Memory B cell (primary cell): ENCODE measurements at places on chromosomes 7 and 10.

DNA sequence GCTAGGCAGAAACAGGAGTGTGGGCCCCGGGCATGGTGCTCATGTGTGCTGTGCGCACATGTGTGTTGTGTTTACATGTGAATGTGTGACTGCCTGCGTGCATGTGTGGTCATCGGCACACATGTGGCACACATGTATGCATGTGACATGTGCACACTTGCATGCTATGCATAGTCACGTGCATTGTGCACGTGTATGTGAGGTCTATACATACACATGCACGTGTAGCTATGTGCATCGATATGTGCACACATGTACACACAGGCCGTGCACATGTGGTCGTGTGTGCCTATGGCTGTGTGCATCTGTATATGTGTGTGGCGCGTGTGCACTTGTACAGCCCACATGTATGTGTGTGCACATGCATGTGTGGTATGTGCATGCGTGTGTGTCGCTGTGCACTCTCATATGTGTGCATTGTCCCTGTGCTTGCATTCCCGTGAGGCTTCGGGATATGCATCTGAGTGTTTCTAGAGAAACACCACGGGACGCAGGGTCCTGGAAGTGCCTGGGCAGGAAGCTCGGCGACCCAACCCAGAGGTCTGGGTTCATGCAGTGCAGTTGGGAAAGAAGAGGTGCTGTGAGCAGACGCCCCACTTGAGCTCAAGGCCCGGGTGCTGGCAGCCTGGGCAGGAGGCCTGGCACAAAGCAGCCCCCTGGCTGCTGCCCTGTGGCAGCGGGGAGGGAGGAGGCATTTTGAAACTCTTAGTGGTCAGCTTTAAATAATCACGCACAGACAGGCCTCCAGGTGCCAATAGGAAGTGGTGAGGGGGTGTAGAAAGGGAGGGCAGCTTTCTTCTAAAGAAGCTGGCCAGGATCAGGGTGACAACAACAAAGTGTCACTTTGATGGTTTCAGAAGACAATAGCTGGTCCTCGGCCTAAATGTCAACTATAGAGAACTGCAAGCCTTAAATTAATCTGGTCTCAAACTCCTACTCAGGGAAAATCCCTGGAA is 410.0 kb upstream of the MGMT start:
- DNase-seq, result no peak

DNA sequence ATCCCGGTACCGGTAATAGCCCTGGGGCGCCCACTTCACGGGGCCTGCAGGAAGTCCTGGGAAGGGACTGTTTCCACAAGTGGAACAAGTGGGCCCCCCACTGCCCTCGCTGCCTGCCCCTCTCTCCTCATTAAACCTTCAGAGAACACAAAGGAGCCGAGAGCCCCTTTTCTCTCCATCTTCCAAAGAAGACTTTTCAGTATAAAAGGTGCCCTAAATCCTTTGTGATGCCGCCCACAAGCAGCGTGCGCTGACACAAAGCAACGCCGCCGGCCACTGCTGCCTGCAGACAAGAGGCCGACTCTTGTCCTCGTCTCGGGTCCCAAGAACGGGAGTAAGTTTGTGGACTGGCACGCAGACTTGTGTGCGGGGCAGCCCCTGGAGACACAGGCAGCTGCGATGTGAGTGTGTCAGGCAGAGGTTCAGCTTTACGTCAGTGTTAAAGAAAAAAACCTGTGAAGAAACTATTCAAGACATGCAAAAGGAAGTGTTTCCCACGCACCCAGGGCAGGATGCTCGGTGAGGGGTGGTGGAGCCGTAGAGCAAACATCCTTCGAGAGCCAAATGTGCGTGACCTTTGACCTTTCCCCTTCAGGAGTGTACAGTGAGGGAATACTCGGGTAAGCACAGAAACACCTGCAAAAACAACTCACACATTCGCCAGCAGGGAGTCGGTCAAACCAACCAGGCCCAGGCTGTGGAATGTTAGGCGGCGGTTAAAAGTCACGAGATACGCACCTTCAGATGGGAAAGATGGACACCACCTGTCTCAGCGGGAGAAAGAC is 118.2 kb downstream of the VIPR2 start:
- DNase-seq, result no peak

DNA sequence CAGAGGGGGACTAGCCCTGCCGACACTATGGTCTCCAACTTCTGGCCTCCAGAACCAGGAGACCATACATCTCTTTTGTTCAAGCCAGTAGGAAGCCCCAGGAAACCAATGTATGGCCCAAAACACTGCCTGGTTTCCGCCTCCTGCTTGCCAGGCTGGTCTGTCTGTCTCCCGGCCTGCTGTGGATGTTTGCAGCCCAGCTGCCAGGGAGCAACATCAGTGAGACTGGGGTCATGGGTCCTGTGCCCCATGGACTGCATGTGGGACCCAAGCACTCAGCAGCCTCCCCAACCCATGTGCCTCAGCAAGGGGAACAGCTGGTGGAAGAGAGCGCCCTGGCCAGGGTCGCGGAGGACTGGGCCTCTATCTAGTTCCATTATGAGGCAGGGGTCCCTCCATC is 33.4 kb upstream of the NUB1 start:
- no peak for DNase-seq

DNA sequence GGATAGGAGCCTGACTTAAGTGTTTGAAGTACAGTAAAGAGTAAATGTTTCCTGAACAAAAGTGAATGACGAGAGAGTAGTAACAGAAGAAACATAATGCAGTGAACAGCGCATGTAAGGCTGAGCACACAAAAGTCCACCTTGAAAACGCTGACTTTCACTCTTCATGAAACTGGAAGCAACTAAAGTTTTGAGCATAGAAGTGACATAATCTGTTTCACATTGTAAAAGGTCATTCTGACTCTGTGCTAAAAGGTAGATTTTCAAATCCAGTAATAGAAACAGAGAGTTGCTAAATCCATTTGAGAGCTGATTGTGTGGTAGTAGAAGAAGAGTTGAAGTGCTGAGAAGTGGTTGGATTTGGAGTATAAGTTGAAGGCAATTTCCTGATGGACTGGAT is 1037.0 kb downstream of the CNTNAP2 start:
- no peak for DNase-seq

DNA sequence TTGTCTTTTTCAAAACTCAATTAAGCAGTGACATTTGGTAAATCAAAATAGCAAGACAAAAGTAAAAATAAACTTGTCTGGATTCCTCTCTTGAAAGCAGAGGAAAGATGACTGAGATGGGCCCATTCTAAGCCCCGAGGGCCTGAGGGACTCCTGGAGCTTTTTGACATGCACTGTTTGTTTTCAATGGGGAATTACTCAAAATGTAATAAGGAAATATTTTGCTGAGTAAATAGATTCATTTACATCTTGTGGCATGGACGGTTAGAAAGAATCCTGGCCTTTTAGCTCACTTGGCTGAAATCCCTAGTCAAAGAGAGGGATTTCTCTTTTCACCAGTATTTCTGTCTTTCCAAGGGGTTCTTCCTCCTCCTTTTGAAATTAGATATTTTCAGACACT is 108.0 kb downstream of the MKX start:
- no peak for DNase-seq

DNA sequence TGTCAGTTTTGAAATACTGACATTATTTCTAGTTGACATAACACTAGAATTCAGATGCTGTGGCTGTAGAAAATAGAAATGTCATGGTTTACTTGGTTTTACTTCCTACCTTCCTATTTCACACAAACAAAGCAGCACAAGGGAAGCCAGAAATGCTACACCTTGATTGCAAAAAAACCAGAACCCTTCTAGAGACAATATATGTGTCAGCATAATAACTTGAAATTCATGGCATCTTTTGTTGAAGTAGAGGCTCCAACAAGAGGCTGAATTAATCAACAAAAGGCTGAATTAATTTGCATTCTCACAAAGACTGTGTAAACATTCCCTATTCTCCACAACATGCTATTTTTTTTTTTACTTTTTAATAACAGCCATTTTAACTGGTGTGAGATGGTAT is 25.2 kb downstream of the ZNF117 start:
- DNase-seq, result no peak

DNA sequence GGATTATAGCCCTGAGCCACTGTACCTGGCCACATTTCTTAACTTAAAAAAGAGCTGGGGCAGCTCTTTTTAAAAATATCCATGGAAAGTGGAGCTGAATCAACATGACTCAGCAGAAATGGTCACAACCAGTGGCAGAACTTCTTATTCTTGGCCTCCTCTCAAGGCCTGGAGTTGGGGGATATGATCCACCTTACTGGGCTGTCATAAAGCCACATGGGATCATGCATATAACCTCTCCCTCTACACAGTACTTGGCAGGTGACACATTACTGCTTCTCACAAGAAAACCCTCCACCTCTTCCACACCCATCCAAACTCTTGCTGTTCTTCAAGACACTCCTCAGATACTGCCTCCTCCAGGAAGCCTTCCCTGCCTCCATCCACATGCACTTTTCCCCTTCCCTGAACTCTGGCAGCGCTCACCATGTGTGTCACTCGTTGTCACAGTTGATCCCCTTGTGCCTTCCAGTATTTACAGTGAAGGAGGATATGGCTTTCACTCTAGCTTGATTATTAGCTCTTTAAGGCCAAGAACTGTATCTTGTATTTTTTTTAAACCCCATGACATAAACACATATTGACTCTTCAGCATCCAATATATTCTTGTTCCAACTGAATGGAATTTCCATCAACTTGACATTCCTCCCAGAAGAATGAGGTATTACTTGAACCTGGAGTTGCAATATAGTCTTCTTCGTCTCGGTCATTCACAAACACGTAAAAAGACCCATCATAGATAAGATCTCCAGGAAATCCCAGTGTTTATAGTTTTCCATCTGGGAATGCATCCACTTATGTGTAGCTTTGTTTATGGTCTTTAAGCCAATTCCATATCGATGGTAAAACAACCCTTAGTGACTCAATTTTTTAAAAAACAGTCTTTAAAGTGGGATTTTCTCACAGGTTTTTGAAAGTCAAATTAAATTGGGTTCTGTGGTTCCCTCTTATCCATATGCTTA is 85.5 kb downstream of the TBXAS1 start:
- no peak for DNase-seq

DNA sequence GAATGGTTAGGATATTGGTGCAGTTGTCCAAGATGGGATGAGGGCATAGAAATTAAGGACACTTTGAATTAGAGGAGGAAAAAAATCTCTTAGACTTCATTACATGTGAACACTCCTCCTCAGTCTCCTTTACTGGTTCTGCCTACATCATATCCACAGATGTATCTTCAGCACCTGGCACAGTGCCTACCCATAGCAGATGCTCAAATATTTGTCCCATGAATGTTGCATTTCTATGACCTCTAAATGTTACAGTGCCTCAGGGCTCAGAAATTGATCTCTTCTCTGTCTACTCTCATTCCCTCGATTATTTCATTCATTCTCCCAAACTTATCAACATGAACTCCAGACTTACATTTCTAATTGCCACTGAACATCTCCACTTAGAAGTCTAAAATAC is 17.1 kb downstream of the CNNM1 start:
- no peak for DNase-seq

- no peak for DNase-seq
Measured at GRCh38 chr7:124388751-124389150, 355.9 kb upstream of the TMEM229A start.

GRCh38 chr7:44667190-44667589 is 60.8 kb downstream of the OGDH start:
- DNase-seq, result no peak

- no peak for DNase-seq
Measured at GRCh38 chr7:158858592-158859503, 2.5 kb downstream of the DYNC2I1 start.

GRCh38 chr7:137213744-137214143 is 129.8 kb downstream of the PTN start:
- DNase-seq, result no peak

- DNase-seq, result no peak
Measured at GRCh38 chr10:61974601-61975390, 73.3 kb downstream of the ARID5B start.

DNA sequence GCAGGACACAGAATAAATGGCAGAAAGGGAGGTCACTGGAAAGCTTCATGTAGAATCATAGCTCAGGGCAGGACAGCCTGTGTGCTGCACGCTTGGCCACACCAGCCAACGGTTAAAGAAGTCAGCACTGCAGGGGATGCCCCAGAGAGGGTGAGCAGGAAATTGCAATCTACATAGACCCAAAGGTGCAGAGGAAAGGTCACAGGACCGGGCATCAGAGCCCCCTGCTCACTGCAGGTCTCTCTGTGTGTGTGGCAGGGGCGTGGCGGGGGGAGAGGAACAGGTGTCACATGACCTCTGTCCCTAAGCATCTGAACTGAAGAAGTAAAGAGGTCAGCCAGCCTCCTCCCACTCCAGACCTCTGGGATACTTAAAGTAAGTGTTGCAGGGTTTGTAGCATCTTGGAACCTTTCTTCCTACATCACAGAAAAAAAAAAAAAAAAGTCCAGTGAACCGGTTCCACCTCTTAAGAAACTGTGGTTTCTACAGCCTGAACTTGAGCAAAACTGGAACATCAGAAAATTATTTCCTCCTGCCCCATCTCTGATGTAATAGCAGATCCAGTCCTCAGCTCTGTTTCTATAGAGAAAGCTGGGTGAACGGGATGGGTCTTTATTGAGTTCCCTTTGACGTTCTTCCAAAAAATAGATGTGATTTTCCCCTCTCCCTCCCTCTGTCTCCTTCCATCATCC is 64.3 kb downstream of the RGS10 start:
- DNase-seq, result peak; percentile 25

DNA sequence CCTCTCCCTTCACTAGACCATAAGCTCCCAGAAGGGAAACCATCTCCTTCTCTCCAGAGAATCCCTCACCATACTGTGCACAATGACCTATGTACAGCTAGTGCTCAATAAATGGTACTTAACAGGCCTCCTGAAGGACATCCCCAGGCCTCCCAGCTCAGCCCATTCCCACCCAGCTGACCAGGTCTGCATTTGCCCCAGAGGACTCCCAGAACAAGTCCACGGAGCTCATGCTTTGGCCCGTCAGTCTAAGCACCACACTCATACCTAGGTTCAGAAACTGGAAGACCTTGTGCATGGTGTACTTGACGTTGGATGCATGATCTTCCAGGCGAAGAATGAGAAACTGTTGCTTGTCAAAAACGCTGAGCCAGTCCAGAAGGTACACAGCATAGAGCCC is 81.3 kb downstream of the CHST15 start:
- DNase-seq, result no peak

DNA sequence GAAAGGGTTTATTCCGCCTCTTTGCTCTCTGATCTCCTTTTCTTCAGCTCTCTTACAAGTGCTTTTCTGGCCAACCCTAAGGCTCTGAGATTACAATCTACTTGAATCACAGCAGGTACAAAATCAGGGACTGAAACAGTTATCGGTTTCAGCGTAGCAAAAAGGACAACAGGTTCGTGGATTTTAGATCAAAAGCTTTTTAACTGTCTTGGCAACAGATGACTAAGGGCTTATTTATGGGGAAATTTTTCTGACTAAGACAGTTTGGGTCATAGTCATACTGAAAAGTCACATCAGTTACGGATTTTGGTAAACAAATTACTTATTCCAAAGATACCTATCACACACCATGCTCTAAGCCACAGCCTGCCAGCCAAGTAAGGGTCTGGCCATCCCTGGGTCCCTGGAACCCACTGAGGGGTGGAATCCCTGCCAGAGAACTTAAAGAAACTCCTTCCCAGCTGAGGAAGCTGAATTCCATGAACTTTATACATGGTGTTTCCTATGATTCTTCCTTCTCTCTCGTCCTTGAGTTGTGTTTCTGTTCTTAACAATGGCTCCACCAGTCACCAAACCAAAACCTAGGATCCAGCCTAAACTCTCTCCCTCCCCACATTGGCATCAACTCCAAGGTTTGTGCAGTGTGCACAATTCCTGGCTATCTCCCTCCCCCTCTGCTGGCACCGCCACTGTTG is 169.3 kb downstream of the FAM107B start:
- DNase-seq, result no peak
